ENCODE measurements at places on chromosomes 3 and 15.

DNA sequence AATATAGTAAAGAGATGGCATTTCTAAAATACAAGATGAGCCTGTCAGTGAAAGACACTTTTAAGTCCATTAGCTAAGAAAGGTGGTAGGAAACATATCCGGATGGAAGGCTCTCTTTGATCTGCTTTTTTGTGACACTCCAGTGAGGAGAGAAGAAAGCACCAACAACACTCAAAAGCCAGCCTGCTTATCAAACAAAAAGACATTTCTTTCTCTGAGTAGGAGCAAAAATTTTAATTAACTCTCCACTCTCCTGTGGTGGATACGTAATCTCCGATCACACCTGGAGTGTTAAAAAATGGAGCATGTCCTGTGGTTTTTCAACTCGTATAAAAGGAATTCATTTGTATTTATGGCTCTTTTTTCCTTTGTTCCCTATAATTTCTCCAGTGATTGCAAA lies 65.3 kb downstream of the OXNAD1 start:
- no peak for DNase-seq

- DNase-seq = no peak
Observed at GRCh38 chr3:188351648-188352047, 197.7 kb downstream of the LPP start.

- no peak for DNase-seq
Observed at GRCh38 chr3:131193641-131194238, 167.1 kb downstream of the NEK11 start.

DNA sequence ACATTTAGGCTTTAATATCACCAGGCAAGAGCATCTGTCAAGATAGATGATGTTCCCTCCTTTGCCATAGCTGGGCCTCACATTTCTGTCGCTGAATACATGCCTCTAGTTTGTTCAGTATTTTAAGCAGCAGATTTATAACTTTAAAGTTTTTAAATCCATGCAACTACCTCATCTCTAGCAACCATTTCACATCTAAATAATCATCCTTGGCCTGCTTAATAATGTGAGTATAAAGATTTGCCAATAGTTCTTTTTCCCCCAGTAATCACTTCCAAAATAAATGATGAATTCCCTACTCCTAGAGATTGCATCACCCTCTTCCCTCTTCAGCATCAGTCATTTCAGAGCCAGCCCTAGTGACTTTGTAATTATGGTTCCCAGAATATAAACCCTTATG lies 36.2 kb upstream of the FILIP1L start:
- no peak for DNase-seq

DNA sequence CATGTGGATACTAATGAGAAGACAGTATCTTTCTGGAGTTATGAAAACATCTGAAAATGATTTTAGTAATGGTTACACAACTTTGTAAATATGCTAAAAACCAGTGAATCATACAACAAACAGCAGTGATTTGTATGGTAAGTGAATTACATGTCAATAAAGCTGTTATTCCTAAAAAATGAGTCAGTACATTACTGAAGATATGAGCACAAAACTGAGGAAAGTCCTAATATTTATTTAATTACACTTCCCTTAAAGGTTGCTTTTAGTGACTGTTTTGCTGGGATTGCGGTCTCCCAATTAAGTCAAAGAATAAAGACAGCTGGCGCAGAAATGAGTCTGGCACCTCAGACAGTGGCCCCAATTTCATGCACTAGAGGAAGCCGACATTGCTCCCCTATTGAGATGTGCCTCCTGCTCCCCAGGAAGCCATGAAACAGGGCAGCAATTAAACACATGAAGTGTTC lies 50.9 kb upstream of the FSIP1 start:
- no peak for DNase-seq

GRCh38 chr3:154758109-154758868 lies 321.8 kb upstream of the MME start:
- DNase-seq = no peak

DNA sequence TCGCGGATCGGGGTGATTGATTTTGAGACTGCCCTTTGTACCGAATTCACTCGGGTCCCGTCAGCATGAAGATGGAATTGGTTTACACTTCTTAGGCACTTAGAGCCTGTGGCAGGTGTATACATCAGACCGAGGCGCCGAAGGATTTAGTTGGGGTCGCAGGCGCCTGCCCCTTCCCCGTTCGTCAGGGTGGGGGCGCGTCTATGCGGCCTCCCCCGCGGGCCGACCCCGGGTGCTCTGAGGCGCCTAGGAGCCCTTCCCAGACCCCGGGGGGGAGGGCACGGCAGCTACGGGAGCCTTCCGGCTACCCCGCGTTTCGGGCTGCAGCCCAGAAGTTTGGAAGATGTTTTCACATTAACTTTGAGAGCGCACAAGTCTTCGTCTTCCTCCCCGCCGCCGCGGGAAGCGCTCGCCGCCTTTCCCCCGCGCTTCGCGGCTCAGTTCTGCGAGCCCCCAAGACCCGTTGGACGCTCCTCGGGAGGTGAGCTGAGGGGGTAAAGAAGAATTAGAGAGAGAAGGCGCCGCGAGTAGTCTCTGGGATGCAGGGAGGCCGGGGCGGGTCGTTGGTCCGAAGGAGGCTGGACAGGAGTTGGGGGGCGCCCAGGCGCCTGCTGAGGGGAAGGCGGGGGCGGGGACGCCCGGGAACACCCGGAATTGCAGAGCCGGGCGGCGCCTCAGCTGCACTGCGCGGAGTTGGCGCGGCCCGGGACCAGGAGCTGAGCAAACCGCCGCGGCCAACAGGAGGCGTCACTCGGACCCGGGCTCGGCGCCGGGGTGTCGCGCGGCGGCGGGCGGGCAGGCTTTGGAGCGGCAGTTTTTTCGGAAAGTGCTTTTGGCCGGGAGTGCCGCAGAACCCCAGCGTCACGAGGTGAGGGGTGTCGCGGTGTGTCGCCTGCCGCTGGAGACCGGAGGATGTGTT lies 780 bp downstream of the TIPARP start:
- peak; percentile 67 for DNase-seq

GRCh38 chr15:48384616-48385015 lies 53.4 kb downstream of the DUT start:
- DNase-seq = no peak

GRCh38 chr3:124995460-124995994 lies 60.3 kb downstream of the HEG1 start:
- DNase-seq = peak; percentile 51

DNA sequence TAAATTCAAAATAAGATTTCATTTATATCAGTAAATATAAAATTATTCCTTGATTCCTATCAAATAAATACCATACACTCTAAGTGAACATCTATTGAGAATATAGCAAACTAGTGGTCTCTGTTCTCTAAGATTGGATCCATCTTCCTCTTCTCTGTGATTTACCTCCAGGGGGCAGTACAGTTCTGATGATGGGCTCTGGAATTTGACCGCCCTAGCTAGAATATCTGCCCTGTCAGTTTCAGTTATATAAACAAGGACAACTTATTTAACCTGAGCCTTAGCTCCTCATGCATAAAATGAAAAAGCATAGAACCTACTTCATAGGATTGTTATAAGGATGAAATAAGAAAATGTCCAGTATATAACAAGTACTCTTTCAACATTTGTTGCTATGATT lies 171.1 kb upstream of the CCDC54 start:
- no peak for DNase-seq

- no peak for DNase-seq
Observed at GRCh38 chr3:33636125-33636850, 81.8 kb downstream of the CLASP2 start.

- no peak for DNase-seq
Observed at GRCh38 chr3:20305647-20306046, 119.6 kb upstream of the SGO1 start.

- peak; percentile 80 for DNase-seq
Observed at GRCh38 chr3:13420831-13421765, 976 bp upstream of the NUP210 start.

Measured in activated T-cell treated with anti-CD3 and anti-CD28 coated beads, Interleukin-2, amount 50 U/mL, for 48 hours (primary cell).